ENCODE measurements at places on chromosomes 16 and 17.

- no peak for DNase-seq
These were observed 47.0 kb downstream of the TMC6 start for GRCh38 chr17:78081551-78081950.

DNA sequence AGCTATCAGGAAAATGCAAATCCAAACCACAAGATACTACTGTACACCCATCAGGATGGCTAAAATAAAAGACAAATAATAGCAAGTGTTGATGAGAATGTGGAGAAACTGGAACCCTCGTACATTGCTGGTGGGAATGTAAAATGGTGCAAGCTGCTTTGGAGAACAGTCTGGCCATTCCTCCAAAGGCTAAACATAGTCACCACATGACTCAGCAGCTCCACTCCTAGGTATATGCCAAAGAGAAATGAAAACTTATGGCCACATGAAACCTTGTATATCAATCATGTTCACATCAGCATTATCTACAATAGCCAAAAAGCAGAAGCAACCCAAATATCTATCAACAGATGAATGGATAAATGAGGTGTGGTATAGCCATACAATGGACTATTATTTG is 28.5 kb downstream of the VAC14 start:
- no peak for DNase-seq

DNA sequence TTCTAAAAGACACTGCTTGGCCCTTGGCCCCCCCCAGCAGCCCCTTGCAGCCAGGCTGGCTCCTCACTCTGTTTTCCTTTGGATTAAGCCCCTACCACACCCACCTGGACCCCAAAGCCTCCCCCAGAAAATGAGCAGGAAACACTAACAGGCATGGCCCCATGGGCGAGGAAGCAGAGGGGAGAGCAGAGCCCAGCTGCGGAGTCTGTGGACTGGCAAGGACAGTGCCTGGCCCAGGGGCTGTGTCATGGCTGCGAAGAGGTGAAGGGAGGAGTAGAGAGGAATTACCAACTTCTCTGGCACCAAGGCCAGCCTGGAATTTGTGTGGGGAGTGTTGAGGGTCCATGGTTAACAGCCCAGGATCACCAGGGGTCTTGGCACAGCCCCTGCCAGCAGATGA is 47.4 kb downstream of the MRC2 start:
- no peak for DNase-seq

DNA sequence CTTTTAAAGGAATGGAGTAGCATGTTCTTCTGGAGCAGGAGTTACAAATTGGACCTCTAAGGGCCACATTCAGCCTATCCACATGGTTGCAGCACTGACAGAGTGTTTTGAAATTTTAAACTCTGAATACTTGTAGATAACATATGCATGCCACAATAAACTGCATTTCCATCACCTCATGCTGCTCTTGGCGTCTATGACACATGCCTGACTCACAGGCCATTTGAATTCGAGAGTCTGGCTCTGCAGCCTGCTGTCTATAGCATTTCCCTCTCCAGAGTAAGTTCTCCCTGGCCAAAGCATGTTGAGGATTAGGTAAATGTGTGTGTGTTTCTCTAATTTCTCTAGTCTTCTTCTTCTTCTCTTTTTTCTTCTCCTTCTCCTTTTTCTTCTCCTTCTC is 28.7 kb upstream of the MYOCD start:
- DNase-seq, result no peak

- DNase-seq, result no peak
These were observed 22.7 kb upstream of the ZC3H7A start for GRCh38 chr16:11819798-11820197.

GRCh38 chr17:70405492-70406220 is 236.3 kb downstream of the KCNJ2 start:
- DNase-seq, result no peak

GRCh38 chr17:43021741-43022512 is at the start of gene VAT1:
TSS of gene VAT1 (minus strand) at chr17:43022385. CDS start at chr17:43022322, 63 bp downstream.
- peak; percentile 39 for DNase-seq

- no peak for DNase-seq
These were observed 251.7 kb upstream of the SALL1 start for GRCh38 chr16:51402785-51403184.

- DNase-seq, result no peak
These were observed 596.6 kb upstream of the CDH5 start for GRCh38 chr16:65769776-65770438.

DNA sequence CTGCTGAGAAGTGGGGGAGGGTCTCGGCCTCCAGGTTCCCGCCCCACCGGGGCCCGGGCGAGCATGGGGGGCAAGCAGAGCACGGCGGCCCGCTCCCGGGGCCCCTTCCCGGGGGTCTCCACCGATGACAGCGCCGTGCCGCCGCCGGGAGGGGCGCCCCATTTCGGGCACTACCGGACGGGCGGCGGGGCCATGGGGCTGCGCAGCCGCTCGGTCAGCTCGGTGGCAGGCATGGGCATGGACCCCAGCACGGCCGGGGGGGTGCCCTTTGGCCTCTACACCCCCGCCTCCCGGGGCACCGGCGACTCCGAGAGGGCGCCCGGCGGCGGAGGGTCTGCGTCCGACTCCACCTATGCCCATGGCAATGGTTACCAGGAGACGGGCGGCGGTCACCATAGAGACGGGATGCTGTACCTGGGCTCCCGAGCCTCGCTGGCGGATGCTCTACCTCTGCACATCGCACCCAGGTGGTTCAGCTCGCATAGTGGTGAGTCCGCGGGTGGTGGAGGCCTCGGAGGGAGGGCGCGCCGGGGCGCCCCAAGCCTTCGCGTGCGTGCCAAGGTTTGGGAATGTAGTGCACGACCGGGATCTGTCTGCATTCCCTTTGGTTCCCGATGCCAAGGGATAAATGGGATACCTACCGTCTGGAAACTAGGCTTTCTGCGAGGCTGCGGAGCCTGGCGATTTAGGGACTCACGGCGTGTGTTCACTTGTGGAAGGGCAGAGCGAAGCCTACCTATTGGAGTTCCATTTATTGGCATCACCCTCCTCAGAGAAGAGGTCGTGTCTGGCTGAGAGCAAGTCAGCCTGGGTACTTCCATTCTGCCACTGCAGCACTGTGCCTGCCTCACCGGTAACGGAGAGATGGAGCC is 1.0 kb downstream of the ZNRF1 start:
- no peak for DNase-seq

DNA sequence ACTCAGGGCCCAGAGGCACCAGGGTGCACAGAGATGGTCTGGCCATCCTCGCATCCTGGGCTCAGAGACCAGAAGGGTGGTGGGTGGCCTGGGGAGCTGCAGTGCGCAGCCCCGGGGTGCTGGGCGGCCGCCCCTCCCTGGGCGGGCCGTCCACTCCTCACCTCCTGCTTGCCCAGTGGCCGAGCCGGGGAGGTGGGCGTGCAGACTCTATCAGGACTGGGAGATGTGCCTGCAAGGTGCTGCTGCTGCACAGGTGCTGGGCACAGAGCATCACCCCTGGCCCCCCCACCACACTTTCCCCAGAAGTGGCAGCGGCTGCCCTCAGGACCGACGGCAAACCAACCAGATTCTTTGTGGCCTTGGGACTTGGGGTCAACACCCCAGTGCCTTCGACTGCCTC is at the start of gene SCN4A:
Gene SCN4A (minus strand): TSS at position 123 of the 400 bp plus-strand sequence. CDS start 77 bp downstream, at position 46.
- DNase-seq, result no peak

GRCh38 chr17:61208301-61209105 is 191.1 kb upstream of the TBX2 start:
- DNase-seq, result no peak

DNA sequence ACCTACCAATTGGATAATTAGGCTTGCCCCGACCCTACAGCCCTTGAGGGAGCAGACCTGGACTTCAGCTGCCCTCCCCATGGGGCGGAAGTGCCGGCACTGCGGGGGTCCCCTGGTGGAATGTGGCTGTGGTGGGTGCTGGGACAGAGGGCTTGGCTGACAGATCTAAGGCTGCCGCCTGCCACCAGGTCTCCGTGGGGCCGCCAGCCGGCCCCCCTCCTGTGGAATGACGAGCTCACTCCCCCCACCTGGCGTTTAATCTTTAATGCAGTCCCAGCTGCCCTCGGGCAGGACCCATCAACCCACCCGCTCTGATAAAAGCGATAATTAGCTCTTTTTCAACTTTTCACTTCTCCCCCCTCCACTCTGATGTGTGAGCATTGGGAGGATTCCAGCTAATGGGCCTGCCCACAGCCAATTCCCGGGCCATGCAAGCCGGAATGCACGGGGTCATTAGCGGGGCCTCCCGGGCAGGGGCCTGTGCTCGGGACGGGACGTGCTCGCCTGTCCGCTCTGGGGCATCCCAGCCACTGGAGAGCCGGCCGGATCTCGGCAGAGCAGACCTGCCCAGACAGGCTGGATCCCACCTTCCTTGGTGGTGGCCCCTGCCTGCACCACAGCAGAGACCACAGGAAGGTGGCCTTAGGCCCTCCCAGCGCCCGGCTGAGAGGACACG is 28.3 kb upstream of the GOSR2 start:
- DNase-seq, result no peak

GRCh38 chr16:9903-10665 is 43.3 kb downstream of the POLR3K start:
- DNase-seq, result no peak

GRCh38 chr16:46573008-46573833 is 48.0 kb downstream of the SHCBP1 start:
- no peak for DNase-seq

DNA sequence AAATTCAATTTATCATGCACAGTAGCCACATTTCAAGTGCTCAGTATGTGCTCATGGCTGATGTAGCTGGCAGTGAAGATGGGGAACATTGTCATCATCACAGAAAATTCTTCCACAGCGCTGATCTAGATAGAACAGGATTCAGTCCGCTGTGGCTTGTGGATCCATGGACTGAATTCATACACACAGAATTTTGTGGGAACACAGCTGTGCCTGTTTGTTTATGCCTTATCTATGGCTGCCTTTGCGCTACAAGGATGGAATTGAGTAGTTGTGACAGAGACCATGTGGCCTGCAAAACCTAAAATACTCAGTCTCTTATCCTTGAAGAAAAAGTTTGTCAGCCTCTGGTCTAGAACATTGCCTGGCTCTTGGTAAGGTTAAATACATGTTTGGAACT is 128.4 kb downstream of the PRKCB start:
- no peak for DNase-seq

- no peak for DNase-seq
These were observed 891 bp downstream of the CORO1A start for GRCh38 chr16:30184096-30184890.

DNA sequence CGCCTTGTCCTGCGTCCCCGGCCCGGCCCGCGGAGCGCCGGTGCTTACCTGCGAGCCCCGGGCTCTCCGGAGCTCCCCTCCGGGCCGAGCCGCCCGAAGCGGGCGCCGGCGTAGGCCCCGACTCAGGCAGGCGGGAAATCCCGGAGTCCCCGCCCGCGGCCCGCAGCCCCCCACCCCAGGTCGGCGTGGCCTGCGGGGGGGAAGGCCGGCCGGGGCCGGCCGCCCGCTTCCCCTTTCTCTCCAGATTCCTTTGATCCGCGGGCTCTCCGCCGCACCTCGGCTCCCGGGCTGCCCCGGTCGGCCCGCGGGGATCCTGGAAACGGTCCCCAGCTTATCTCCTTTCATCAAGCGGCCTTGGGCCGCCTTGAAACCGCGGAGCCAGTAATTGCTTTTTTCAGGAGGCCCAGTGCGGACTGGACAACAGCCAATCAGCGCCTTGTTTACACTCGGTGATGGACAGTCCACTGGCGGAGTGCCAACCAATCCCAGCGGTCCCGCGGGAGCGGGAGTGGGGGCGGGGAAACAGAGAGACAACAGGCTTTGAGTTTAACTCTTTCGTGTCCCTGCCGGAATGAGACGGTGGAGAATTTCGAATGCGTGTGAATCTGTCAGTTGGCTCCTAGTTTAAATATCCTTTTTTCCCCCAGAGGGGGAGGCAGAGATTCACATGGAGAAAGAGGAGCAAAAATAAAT is 1.4 kb upstream of the BAHCC1 start:
- peak; percentile 99 for DNase-seq

DNA sequence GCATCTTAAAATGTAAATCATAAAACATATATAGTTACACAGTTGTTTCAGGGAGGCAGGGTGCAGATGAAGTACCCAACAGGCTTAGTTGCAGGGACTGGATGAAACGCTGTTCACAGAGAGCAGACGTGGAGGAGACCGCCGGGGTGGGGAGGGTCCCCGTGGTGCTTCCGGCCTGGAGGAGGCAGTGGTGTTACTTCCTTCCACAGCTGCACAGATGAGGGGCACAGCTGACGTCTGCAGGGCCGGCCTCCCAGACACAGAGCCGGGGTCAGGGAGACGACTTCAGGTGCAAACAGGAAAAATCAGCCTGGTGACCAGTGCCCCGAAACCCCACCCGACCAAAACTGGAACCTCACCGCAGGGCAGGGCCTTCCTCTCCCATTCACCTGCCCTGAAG is 17.1 kb downstream of the SPIRE2 start:
- no peak for DNase-seq

GRCh38 chr17:34726536-34727384 is 147.4 kb downstream of the TMEM132E start:
- DNase-seq, result no peak

- DNase-seq, result no peak
These were observed 6.4 kb downstream of the TEKT5 start for GRCh38 chr16:10688291-10688690.

GRCh38 chr17:68587026-68587425 is 14.1 kb downstream of the FAM20A start:
- no peak for DNase-seq

DNA sequence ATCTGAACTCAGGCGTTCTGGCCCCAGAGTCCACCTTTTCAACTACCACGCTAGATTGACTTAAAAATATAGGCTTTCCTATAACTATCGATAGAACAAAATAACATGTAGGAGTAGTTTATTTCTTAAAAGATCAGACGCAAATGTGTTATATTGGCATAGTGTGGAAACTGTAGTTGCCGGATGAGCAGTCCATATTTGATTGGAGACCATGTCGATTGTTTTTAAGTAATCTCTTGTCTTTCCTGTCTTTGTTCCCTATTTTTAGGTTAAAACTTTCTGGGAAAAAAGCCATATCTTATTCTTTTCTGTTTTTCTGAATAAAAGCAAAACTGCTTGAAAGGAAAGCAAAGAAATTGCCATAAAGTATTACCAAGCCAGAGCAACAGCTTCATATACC is 53.1 kb downstream of the GAN start:
- DNase-seq, result no peak

DNA sequence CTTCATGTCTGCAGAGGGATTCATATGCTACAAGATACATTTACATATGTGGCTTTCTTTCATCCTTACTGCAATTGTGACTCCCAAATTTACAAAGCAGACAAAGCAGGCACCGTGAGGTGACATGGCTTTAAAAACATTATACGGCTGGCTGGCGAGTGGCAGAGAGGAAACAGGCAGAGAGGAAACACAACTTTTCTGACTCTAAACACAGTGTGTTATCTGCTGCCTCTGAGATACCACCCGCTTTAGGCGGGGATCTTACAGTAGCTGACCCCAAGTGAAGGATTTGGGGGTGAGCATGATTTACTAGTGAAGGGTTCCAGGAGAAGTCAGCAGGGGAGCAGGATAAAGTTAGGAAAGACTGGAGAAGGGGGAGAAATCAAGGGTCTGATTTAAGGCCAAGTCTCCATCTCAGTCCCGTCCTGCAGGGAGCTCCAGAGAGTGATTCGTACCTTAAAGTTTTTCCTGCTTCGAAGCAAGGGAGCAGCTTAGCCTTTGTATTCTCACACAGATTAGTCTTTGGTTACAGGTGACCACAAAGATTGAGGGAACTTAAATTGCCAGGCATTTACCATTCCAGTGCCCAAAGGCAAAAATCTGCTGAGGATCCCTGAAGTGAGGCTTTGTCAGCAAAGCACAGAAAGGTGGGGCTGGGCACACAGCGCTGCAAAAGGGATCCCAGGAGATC is 355.0 kb downstream of the GRIN2A start:
- no peak for DNase-seq

- no peak for DNase-seq
These were observed 410 bp upstream of the HOXB5 start for GRCh38 chr17:48593840-48594537.

- no peak for DNase-seq
These were observed 102.8 kb downstream of the CMIP start for GRCh38 chr16:81547194-81547938.

GRCh38 chr16:23384878-23385277 is 68.1 kb downstream of the COG7 start:
- no peak for DNase-seq

Data from NCI-H1048 (cell line).